ENCODE measurements at places on chromosomes 6 and 20.

GRCh38 chr6:157761926-157762325, 61.1 kb upstream of the SNX9 start:
- no peak for DNase-seq

DNA sequence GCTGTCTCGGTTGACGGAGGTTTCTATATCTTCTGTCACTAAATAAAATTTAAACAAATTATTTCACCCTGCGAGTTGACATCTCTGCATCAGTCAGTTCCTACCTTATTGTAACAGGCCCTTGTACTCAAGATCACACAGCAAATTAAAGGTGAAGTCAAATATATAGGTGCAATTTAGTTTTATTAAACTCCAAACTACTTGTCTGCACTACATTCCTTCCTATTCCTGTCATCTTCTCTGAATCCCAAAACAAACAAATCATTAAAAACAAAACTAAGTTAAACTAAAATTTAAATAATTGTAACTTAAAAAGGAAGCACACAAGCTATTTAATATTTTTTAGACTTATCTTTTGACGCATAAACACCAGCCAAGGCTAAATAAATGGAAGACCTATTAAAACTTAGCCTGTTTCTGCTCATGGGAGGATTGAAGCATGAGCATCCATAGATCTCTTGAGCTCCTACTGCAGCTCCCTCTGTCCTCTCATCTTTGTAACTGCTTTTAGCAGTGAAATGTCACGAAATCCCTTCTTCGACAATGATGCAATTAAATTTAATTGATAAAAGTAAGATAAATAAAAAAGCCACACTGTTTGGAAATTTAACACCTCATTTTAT, 1152.3 kb upstream of the GJE1 start:
- DNase-seq, result no peak

GRCh38 chr6:154257067-154257466, 99.5 kb downstream of the IPCEF1 start:
- DNase-seq, result no peak

GRCh38 chr20:47468290-47469050, 33.2 kb upstream of the NCOA3 start:
- no peak for DNase-seq

- DNase-seq, result no peak
Measured at GRCh38 chr20:61737812-61738443, 327.8 kb downstream of the TAF4 start.

Data from mucosa of descending colon (tissue), 3 donors.